Stimulated activated CD8-positive, alpha-beta memory T cell treated with anti-CD3 and anti-CD28 coated beads, Interleukin-2, amount 100 ng/mL, for 1 hour (primary cell): ENCODE measurements at places on chromosomes 3 and 15.

- no peak for DNase-seq
These were observed 61.3 kb downstream of the ZDHHC19 start for GRCh38 chr3:196149831-196150301.

DNA sequence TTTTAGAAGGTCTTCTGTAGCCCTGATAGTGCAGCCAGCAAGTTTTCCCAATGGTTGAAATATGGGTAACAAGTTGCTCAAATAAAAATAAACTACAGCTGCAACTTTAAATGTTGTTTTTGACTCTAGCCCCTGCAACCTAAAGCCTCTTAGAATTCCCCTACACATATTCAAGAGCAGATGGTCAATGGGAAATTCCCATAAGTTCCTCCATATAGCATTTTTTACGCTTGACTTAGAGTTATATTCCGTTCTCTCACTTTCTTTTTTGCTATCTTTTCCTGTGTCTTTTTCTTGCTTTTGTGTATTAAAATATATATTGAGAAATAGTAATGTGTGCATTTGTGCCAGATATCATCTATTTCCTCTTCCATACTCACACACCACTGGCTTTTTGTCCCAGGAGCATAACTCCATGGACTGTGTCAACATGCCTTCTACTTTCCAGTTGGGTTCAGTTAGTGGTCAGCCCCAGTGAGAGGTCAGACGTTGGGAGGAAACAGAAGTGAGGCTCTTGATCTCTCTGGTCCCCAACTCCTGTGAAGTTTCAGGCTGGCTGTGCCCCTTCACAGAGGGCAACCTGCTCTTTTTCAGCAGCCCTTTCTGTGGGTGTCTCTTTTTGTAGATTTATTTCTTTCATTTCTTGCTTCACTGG, 63.3 kb upstream of the TP63 start:
- DNase-seq: no peak

DNA sequence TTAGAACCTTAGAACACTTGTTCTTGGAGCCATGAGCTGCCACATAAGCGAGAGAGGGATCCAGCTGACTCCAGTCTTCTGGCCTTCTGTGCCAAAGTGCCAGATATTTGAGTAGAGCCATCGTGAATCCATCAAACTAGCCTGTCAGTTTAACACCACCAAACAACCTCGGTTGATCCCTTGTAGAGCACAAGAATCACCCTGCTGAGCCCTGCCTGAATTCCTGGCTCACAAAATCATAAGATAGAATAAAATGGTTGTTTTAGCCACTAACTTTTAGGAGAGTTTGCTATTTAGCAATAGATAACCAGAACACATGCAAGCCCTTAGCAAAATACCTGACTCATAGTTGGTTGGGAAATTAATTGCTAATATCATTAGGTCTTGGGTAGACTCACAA, 407.6 kb upstream of the PROK2 start:
- DNase-seq: no peak

DNA sequence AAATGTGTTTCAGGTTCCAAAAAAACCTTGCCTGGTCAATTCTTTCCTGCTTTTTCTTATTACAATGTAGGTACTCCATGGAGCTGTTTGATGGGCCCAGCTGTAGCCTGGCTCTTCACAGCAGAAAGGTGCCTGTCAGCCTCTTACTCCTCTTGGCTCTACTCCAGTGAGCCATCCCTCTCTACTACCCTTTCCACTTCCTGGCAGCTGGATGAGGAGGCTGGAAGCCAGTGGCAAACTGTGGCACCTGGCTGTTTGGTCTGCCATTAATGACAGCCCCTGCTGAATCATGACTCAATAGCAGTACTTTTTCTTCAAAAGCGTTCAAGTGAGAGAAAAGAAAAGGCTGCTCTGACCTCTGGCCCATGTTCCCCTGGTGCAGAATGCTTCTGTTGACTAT, 618.1 kb downstream of the PYDC2 start:
- no peak for DNase-seq

DNA sequence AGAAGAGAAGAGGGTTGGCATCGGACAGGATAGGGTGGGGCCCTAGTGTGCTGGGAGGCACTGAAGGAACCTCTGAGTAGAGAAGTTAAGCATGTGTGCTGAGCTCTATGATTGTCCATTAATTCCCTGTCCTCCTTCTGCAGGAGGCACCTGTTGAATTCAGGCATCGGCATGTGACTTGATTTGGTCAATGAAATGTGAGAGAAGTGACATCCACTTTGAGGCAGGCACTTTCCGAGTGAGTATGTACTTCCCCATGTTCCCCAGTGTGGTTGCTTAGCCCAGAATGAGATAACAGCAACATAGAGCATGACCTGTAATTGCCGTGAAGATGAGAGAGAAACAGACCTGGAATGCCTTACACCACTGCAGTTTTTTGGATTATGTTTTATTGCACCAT, 224.8 kb downstream of the RPLP1 start:
- DNase-seq: no peak

GRCh38 chr15:64934023-64934422, 22.3 kb downstream of the ANKDD1A start:
- no peak for DNase-seq

DNA sequence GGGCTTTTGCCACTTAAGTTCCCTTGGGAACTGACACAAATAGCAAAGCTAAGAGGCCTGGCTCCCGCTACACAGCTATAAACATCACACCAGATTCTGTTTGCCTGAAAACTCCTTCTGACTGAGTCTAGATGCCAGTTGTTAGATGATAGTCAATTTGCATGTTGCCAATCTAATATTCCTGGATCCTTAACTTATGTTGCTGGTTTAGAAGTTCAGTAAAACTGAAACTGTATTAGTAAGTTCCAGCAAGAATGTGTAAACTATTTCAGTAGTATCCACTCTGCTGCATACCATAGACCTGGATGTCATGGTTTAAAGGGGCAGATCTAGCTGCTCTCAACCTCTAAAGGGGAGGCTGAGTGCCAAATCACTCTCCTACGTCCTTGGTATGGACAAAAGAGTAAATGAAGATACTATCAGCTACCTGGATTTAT, 27.1 kb upstream of the LACTB start:
- no peak for DNase-seq

GRCh38 chr15:67701669-67702068, 123.6 kb upstream of the SKOR1 start:
- no peak for DNase-seq

DNA sequence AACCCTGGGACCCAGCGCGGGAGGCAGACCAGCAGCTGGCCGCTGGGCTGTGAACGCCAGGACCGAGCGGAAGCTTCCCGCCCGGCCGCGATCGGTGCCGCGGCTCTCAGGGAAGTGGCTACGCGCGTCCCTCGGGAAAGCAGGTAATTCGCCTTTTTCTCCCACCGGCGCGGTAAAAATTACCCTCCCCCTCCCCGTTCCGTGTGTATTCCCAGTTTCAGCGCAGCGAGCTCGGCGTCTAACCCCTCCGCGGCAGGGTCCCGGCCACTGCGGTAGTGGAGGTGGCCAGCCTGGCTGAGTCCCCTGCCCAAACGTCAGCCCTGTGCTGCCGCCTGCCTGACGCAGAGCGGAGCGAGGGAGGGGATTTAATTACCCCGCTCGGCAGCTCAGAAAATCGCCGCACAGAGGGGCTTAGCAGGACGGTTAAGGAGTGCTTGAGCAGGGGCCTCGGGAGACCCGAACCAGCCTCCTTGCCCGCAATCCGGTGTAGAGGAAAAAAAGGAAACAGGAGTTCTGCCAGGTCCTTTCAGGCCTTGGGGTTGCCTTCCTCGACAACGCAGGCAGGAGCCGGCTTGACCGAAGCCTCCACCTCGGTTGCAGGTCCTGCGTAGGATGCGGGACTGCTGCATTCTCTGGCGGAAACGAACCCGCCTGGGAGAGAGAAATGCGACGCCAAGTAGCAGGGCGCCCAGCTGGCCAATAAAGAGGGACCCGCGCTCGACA, 2.9 kb downstream of the GATA2 start:
- DNase-seq: no peak

DNA sequence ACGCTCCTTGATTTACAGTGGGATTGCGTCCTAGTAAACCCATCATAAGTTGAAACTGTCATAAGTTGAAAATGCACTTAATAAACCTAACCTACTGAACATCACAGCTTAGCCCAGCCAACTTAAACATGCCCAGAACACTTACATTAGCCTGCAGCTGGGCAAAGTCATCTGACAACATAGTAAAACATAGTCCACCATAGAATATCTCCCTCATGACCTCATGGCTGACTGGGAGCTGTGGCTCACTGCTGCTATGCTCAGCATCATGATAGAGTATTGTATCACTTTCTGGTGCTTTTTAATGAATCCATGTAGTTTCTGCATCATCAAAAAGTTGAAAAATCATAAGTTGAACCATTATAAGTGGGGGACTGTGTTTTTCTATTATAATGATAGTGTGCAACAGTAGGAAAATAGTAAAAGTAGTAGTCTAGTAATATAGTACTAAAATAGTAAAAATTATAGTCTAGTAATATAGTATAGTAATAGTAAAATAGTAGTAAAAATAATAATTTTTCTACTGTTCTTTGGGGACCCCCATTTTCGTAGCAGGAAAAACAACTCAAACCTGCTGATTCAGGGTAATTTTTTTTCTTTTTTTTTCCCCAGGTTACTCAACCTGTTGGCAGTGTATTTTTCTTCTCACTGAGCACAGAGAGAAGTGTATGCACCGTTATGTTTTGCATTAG, 233.5 kb downstream of the MYRIP start:
- no peak for DNase-seq

DNA sequence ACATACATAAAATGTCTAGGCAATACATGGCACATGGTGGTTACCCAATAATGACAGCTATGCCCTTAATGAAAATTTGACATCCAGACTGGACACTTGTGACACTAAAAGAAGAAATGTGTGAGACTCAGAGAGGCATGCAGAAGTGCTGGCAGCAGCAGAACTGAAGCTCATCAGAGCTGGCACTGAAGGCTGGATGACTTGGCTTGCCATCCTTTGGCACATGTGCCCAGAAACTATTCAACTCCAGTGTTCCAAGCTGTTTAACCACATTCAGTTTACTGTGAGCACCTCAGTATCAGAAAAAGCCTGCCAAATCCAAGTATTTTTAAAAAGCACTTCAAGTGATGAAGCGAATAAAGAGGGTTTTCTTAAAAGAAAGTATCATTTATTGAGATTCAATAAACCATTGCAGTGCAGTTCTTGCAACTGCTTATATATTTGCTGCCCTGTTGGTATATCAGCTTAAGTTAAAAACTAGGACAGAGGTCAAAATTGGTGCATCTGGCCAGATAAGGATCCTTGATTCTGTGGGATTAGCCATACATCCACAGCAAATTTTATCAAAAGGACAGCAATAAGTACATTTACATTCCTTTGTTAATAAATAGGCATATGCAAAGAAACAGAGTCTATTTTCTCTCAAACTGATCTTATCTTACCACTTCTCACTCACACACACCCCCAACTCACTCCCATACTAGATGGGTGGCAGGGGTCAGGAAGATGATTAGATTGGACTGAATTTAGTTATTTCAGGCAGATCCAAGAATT, 15.8 kb downstream of the IGSF11 start:
- DNase-seq: no peak

DNA sequence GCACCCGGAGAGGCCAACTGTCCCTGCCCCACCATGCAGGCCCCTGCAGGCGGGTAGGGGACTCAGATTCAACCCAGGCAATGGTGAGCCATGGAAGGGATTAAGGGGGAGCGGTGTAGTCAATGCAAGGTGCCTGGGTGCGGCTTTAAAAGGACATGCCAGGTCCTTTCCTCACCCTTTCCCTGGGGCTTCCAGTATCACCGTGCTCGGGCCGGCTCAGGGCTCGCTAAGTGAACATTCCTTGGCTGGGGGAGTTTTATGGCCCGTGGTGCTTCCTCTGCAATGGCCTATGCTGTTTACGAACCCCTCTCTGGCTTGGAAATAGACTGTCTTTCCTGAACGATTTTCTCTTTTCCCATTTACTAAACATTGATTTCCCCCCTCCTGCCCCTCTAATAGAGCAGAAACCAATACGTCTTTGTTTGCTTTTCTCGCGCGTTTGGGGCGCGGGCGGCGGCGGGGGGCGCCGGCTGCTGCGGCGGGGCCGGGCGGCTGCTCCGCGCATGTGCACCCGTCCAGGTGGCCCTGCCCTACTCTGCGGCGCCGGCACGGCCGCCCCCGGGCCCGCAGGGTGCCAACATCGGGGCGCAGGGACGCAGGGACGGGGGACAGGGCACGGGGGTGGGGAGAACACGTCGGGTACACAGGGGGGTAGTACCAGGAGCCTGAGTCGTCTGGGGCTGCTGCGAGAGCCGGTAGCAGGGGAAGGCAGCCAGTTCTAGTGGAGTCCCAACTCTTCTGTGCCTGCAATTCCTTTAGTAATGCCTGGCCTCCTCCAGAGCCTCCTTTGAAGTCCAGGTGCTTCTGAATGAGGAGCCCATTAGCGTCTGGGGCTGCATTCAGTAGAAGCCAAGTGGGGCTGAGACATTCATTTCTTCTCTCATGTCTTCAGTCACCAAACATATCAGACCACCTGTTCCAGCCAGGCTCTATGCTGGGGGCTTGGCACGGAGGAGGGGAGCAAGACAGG, 26.9 kb upstream of the CACNA2D2 start:
- no peak for DNase-seq

- DNase-seq: no peak
These were observed 24.1 kb upstream of the MRPS22 start for GRCh38 chr3:139319428-139320402.

- no peak for DNase-seq
These were observed 69.9 kb downstream of the LDHAL6B start for GRCh38 chr15:59276225-59277178.

DNA sequence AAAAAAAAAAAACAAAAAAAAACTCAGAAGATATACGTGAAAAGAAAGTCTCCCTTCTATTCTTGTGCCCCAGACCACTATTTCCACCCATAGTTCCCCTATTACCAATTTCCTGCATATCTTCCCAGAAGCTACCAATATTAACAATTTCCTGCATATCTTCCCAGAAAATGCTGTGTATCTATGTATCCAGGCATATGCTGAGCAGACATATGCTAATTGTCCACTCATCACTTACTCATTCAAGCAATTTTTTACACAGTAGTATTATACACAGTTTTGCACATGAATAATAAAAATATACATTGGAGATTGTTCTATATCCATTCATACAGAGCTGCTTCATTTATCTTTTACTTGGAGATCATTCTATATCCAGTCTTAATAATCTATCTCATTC, 12.6 kb upstream of the SLMAP start:
- no peak for DNase-seq

DNA sequence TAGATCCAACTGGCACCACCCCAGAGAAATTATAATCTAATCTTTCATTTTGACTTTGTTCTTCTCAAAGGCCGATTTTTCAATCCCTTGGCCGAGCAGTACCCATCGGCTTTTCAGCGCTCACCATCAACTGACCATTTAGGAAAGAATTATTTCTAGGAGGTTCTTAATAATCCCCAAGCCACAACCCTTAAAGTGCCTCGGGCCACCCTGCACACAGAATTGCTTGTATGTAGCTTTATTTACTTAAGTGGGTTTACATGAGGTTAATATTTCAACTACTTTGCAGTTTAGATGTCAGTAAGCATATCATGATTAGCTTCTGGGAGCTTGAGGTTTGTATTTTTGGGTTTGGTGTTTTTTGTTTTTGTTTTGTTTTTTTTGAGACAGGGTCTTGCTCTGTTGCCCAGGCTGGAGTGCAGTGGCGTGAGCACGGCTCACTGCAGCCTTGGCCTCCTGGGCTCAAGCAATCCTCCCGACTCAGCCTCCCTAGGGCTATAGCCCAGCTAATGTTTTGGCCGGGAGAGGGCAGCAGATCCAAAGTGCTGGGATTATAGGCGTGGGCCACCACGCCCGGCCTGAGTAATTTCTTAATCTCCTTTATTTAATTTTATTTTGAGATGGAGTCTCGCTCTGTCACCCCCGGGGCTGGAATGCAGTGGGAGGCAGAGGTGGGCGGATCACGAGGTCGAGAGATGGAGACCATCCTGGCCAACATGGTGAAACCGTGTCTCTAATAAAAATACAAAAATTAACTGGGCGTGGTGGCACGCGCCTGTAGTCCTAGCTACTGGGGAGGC, 801 bp upstream of the CDAN1 start:
- no peak for DNase-seq
